ENCODE measurements at places on chromosomes 2 and 18. TPM values are rescaled to one million over a fixed set of nuclear protein-coding genes. Genes with fewer than 3 reads are reported as not detected.

GRCh38 chr18:42001801-42002200 lies 46.8 kb downstream of the PIK3C3 start:
- DNase-seq = no peak

MLPH gene
- total RNA-seq = 12.9 TPM

CXCR4 gene
- total RNA-seq = 4.3 TPM

IL18RAP gene
- not detected for total RNA-seq

C2orf49 gene
- total RNA-seq = 9.8 TPM

RAB6C gene
- total RNA-seq = not detected
